Activated CD4-positive, alpha-beta T cell treated with anti-CD3 and anti-CD28 coated beads for 36 hours (primary cell): ENCODE measurements at places on chromosomes 6 and 20.

DNA sequence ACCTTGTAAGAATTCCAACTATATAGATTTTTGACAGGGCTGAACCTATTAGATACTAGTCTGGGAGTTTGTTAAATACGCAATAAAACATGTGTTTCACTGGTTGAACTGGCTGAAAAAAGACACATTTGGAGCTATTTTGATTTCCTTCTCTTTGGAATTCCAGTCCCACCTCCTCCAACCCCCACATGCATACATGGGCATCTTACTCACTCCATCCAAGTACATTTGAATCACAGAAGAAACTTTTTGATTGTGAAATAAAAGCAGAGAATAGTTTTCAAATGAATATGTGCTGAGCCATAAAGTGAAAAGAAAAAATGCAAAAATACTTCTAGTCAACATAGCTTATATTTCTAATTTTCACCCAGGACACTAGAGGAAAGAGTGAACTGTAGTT lies 33.9 kb upstream of the STXBP5 start:
- no peak for DNase-seq

DNA sequence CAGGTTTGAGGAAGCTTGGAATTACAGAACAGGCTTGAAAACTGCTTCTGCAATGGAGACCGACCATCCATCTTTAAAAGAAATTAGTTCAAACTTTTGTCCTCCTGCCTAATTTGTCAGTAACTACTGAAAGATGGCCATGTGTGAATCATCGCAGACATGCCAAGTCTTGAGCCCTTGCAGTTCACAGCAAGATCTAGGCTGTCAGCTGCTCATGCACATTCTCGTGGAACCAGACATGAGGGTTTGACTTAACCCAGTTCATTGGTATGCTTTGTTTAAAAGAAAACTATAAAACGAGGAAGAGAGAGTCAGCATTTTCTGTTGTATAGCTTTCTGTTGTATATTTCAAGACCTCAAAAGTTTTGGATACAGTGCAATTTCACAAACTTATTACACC lies 74.0 kb upstream of the SAMD5 start:
- DNase-seq = no peak

- no peak for DNase-seq
Observed at GRCh38 chr6:155461556-155461955, 5.9 kb upstream of the NOX3 start.

DNA sequence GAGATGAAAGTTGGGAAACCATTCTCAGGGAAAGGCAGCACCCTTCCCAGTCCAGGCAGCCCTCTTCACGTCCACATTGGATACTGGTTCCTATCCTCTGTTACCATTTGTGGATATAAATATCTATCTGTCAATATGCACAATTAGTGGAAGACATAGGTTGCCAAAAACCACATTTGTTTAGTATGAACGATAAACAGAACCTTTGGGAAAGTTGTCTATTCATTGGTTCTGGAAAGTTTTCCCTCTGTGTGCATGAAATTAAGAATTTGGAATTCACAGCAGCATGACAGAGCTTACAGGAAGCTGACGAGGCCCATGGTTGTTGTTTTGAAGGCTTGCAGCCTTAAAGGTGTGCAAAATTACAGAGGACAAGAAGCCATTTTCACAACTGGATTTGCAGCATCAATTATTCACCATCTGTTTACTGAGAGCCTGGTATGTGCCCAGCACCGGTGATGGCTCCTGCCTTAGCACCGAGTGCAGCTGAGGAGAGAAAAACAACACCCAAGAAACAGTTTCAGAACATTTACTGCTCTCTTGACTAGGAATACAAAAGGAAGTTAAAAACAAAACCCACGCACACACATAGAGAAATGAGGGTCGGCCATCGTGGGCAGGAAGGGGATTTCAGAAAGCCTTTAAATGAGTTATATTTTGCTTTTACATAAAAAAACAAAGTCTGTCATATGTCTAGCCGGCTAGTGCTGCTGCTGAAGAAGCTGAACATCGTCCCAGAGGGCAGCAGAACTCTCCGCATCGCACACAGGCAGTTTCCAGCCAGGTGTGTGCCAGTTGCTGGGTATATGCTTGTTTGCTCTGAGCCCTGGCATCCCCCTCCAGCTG lies 319.6 kb downstream of the FARS2 start:
- peak; percentile 18 for DNase-seq

DNA sequence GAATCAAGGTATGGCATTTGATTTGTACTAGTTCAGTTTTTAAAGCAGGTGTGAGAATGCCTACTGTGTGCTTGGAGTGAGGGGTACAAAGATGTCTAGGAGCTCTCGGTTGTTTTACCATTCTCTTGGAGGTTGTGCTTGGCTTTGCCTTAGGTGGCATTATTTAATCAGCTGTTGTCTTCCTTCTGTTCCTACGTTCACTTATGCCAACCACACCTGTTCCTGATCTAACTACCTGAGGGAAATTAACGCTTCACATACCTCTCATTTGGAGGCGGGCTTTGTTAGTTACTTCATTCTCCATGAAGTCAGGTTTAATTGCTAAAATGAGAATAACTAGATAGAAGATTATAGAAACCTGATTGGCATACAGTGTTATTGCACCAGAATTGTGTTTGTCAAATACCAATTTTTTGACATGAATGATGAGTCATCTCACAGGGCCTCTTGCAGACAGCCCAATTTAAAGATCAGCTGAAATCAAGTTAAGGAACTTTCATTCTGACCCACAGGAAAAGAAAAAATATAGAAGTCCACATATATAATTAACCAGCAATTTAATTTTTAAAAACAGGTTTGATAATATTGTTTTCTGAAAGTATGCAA lies 24.8 kb upstream of the PBOV1 start:
- no peak for DNase-seq

DNA sequence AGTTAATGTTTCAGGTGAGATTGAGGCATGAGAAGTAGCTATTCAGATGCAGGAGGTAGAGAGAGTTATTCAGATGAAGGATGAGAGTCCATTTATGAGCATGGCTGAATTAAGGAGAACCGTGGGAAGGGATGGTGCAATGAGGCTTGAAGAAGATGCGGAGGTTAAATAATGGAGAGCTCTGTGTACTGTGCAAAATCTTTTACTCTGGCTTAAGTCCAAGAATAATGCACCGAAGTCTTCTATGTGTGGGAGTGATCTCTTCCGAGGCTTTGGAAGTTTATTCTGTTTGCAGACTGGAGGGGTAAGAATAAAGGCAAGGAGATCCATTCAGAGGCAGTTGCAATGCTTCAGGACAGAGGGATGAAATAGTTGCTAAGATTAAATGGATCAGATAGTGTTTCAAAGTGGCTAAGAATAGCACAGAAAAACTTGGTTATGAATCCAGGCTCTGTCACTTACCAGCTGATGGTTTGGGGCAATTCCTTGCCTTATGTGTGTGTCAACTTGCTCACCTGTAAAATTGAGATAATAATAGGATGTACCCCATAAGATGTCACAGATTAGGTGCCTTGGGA lies 467.1 kb downstream of the HDGFL1 start:
- DNase-seq = no peak

GRCh38 chr20:22890594-22891300 lies 144.4 kb upstream of the SSTR4 start:
- no peak for DNase-seq
